ENCODE measurements at places on chromosomes 16 and 17.

DNA sequence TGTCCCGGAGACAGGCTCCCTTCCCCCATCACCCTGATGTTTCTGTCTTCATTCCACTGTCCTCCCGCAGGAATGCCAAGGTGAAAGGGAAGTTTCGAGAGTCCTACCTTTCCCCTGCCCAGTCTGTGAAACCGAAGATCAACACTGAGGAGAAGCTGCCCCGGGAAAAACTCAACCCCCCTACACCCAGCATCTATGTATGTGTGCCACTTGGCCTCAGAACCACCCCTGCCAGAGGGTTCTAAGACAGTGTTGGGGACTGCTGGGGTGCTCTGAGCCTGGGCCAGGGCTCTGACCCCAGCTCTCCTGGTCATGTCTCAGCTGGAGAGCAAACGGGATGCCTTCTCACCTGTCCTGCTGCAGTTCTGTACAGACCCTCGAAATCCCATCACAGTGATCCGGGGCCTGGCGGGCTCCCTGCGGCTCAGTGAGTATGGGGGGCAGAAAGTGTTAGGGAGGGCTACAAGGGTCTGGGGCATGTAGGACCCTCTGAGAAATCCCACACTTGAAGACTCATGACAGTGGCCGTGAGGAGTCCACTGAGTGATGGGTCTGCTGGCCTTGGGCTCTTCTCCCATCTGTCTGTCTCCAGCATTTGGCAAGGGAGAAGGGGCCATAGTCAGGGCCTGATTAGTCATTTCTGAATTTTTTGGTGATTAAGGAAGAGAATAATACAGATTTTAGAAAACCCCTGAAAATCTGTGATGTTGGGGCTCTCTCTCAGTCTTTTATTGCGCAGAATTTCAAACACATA is 4.9 kb upstream of the TMEM88 start:
- no peak for DNase-seq

DNA sequence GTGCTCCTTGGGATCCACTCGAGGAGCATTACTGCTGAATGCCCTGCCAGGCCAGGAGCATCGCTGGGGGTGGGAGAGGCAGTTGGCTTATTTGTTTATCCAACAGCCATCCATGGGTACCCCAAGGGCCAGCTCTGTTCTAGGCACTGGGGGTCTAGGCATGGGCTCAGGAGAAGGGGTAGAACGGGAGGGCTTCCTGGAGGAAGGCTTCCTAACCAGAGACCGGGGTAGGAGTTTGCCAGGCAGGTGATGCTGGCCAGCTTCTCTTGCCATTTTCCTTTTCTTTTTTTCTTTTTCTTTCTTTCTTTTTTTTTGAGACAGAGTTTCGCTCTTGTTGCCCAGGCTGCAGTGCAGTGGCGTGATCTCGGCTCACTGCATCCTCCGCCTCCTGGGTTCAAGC is 241.0 kb downstream of the SEC14L1 start:
- no peak for DNase-seq

DNA sequence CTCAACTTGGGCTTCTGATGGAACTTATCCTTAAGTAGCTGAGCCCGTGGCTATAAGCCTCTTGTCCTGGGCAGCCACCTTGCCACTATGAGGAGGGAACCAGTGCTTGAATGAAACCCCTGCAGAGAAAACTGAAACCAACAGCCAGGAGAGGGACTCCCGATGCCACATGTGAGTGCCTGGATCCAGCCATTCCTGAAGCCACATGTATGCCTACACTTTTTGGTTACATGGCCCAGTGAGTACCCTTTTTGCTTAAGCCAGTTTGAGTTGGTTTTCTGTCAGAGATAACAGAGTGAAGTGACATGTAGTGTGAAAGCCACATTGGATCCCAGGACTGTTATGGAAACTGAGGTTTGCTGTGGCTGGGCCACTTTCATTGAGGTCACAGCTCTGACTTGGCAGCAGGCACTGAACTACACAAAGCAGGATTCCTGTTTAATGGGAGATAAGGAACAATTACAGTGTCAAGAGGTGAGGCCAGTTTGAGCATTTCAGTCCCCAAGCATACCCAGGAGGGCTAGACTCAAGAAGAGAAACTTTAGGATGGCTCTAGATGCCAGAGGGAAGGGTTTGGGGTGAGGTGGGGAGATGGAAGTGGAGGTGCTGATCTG is 222.2 kb downstream of the PARN start:
- no peak for DNase-seq

DNA sequence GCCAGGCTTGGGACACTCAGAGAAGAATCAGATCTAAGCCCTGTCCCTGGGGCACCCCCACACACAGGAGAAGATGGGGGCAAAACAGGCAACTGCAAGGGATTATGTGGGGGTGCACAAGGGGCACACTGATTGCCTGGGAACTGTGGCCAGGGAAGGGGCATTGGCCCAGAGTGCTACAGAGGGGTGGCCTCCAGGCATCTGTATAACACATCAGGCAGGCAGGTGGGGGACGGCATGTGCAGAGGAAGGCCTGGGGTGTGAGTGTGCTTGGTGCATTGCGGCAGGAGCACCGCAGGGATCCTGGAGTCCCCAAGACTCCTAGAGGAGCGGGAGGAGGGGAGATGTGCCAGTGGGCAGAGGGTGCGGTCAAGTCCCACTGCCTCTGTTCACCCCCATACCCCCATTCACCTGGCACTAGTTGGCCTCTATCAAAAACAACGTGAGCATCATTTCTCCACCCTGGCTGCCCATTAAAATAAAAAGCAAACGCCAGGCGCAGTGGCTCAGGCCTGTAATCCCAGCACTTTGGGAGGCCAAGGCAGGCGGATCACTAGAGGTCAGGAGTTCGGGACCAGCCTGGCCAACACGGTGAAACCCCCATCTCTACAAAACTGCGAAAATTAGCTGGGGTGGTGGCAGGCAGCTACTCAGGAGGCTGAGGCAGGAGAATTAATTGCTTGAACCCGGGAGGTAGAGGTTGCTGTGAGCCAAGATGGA is 41.5 kb downstream of the C16orf82 start:
- DNase-seq = no peak

- no peak for DNase-seq
Measured at GRCh38 chr17:75250009-75250471, 11.4 kb downstream of the GGA3 start.

GRCh38 chr17:44988044-44988942 is 20.2 kb upstream of the C1QL1 start:
- DNase-seq = no peak

- DNase-seq = no peak
Measured at GRCh38 chr17:77772461-77772897, 186.0 kb upstream of the TNRC6C start.

DNA sequence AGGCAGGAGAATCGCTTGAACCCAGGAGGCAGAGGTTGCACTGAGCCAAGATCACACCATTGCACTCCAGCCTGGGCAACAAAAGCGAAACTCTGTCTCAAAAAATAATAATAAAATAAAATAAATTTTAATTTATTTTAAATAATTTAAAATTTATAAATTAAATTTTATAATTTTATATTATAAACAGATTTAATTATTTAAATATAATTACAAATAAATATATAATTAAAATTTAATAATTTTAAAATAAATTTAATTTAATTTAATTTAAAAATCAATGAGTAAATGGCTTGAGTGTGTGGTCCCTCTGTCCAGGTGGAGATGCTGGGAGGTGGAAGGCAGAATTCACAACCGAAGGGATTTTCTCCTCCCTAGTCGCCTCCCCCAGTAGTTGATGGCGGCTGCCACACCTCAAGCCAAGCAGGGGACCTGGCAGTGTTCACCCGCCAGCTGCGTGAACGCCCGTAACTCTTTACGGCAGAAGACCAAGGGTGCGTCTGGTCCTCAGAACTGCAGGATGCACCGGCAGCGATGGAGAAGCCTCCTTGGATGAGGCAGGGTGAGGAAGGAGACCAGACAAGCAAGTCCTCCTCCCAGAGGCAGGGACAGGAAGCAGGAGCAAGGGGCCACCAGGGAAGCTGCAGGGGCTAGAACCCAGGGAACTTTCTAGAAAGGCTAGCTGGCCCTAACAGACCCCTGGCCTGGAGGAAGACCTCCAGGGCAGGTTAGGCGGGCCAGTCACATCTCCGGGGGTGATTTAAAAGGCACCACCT is 22.9 kb upstream of the KRT17 start:
- no peak for DNase-seq

DNA sequence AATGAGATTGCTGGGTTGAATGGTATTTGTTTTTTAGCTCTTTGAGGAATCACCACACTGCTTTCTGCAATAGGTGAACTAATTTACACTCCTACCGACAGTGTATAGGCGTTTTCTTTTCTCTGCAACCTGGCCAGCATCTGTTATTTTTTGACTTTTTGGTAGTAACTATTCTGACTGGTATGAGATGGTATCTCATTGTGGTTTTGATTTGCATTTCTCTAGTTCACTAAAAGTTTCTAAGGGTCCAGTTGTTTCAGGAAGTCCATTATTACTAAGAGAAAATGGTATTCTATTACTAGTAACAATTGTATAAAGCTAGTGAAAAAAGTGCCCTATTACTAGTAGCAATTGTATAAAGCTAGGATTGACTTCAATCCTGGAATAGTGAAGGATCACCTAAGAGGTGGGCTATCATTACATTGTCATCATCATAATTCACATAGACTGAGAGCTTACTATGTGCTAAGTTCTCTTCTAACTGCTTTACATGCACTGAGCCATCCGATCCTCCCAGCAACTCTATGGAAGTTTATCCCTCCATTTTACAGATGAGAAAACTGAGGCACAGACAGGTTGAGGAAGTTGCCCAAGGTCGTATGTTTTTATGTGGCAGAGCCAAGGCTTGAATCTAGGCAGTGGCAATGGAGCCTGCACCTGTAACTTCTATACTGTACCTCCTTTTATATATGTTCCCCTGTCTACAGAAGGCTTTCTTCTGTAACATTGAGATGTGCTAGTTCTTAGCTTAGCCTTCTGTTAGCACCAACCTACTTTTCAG is 13.4 kb upstream of the SMIM36 start:
- no peak for DNase-seq

DNA sequence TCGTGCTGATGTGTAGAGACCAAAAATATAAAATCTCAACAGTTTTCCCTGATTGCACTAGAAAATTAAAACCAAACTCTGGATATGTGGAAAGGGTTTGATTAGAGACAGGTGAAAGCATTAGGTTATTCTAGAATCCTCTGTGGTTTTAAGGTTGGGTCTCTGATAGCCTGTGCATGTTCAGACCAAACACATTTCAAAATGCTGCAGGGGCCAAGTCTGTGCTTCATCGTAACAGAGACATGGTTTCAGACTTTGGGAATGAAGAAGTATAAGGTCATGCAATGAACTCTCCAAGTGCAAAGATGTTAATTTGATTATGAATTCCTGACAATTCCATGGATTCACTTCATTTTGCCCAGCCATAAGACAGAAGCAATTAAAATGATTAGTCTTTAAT is 261.0 kb upstream of the KCNJ16 start:
- no peak for DNase-seq

GRCh38 chr17:81980707-81981343 is 3.4 kb downstream of the ASPSCR1 start:
- DNase-seq = no peak

GRCh38 chr16:12786081-12786480 is 17.6 kb downstream of the CPPED1 start:
- no peak for DNase-seq

DNA sequence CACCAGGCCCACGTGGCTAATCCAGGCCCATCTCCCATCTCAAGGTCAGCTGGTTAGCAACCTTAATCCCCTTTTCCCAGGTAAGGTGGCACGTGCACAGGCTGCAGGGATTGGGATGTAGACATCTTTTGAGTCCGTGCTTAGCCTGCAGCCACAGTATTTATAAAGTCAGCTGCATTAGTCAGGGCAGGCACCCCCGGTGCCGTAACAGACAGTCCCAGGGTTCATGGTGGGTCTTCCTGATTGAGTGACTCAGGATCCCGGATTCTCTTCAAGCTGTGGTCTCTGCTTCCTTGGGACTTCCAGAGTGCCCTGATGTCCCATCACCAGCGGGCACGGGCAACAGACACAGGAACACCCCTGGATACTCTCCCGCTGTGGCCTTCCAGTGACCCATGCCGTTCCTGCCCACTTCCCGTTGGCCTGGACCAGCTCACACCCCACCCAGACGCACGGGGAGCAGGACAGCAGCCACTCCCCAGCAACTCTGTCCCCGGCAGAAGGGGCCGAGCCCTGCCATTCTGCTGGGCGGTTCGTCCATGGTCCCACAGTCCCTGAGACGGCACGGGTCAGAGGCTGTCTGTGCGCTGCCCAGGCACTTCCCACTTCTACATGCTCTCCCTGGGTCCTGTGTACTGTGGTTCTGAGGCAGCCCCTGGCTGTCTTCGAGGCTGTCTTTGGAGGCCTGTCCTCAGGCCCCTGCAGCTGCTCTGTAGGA is 248.6 kb upstream of the GSE1 start:
- no peak for DNase-seq

DNA sequence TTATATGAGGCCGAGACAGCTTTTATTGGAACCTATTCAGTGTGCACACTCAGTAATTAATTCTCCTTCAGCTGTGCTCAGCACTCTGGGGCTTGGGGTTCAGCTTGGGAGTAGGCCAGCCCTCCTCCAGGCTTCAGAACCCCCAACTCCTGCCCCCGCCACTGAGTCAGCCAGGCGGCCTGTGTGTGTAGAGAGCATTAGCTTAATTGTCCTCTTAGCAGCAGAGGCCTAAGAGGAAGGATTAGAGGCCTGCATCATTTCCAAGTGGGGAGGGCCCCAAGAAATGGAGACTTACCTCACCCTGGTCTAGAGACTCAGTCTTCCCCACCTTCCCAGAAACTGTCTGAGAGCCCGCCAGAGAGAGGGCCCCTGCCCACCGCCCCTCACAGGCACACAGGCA is 772 bp downstream of the PRSS53 start:
- DNase-seq = no peak

GRCh38 chr16:11386054-11386680 is 40.9 kb downstream of the RMI2 start:
- DNase-seq = no peak

DNA sequence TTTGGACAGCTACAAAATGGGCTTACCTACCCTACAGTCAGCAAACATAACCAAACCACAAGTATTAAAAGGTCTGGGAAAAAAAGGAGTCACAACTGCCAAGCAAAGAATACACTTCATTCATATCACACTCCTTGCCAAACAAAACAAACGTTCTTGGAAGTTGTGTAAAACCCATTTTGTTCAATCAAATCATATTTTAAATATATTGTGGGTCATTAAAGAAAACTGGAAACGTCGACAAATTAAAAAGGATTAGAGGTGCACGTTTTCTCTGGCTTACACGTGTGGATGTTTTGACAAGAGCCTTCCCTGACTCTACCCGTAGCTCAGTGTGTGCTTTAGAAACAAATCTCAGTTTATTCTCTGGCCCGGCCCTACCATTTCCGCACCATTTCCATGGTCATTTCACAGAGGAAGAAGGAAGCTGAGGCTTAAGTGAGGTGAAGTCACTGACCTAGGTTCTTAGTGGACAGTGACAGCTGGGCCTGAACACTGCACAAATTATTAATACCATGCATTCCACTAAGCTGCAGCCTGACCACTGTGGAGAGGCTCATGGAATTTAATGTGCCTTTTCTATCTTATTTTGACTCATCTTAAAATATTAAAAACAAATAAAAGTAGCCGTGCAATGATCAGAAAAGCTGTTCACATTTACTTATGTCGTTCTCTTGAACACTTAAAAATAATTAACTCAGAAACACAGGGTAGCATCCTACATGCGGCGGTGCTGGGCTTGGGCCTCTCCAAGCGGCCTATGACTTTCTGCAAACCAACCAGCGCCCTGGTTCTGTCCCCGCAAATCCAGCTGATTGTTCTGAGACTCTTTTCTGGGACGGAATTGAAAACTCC is 968 bp downstream of the CEP112 start:
- DNase-seq = no peak

GRCh38 chr17:44630703-44631102 is 25.6 kb upstream of the MEIOC start:
- no peak for DNase-seq
